ENCODE measurements at places on chromosomes 3 and 15.

- DNase-seq, result no peak
Observed at GRCh38 chr3:128317101-128317697, 149.5 kb downstream of the DNAJB8 start.

DNA sequence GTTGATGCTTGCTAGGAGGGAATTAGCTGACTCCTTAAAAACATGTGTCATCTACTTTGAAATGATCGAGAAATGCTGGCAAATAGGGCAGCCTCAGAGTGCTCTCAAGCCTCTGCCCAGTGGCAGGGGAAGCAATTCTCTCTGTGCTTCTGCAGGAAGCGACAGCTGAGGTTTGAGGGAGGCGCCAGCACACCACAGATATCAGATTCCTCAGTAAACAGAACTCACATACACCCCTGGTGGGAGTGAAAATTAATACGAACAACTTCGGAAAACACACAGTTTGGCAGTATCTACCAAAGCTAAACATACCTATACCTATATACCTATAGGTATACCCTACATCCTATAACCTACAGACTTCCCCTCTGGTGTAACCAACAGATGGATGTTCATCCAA is 61.3 kb downstream of the NSMCE3 start:
- DNase-seq, result no peak

DNA sequence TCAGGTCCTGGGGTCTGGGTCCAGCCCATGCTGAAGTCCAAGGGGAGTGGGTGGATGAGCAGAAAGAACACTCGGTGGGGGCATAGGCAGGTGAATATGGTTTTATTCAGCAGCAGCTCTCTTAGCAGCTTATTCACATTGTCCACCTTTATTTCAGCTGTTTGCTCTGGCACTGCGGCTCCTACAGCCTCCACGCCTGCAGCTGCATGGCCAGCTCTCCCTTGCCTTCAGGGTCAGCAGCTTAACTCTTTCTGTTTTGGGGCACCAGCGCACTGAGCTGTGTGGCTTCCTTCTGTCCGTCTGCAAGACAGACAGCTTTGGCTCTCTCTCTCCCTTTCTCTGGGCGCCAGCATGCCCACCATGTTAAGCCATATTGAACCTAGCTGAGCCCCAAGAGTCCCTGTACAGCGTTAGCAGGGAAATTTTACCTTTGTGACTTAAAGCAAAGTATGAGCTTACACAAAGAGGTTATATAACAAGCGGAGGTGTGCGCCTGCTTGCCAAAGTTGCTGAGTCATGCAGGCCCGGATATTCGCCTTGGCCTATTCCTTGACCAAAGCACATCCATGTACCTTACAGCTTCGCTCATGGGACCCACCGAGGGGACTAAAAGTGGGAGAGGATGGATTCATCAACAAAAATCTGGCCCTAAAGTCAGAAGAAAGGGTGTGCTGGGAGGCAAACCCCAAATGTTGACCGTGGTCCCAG is 170.1 kb upstream of the PFN2 start:
- no peak for DNase-seq

- DNase-seq, result no peak
Observed at GRCh38 chr15:29911705-29912104, 89.4 kb upstream of the TJP1 start.

DNA sequence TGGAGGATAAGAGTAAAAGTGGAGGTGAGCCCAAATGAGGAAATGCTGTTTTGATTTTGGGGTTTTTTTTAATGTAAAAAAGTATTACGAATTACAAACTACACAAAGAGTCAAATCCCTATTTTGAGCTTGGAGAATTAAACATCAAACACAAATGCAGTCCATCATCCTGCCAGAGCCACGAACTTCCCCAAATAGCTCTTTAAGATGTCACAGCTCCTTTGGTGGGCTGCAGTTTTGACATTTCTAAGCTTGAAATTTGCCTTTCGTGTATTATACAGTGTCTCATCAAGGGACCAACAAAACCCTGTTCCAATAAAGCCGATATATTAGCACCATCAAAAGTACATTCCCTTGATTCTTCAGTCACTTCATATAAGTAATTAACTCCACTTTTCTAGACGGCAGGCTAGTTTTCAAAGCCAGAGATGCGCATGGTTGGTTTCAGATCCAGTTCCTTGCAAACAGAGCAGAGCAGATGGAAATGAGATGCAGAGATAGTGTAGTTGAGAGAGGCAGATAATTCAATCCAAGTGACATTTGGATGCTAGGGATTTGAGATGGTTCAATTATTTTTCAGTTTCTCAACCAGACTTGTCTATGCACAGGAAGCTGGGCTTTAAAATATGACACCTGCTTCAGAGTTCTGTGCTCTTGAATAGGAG is 580.9 kb downstream of the EDEM1 start:
- DNase-seq, result no peak

GRCh38 chr15:45134682-45135604 is 5.1 kb downstream of the DUOX1 start:
- no peak for DNase-seq

DNA sequence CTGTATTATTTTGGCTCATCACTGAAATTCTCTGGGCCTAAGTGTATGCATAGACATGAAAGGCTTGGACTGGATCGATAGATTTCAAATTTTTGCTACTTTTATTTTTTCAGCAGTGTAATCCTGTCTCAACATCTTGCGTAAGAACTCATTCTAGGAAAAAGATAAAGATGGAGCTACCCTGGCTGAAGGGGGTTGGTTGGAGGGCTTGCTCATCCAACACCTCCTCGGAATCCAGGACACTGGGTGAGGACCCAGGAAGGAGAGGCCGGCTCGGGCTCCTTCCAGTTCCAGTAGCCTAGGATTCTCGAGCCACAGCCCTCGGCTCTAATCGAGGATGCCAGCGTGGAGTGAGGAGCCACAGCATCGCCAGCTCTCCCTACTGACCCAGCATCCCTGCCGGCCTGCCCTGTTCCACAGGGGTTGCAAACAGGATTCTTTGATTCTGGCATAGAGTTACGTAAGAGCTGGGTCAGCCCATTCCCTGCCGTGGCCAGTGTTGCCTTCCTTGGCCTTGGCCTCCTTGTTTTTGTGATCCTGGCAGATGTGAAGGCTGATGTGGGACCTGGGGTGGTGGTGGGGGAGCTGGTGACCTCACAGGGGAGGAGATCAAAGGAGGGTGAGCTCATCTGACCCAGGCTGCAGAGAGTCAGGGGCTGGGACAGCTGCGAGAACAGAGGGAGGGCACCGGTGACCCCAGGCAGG is 149.5 kb downstream of the ALDH1A2 start:
- no peak for DNase-seq

DNA sequence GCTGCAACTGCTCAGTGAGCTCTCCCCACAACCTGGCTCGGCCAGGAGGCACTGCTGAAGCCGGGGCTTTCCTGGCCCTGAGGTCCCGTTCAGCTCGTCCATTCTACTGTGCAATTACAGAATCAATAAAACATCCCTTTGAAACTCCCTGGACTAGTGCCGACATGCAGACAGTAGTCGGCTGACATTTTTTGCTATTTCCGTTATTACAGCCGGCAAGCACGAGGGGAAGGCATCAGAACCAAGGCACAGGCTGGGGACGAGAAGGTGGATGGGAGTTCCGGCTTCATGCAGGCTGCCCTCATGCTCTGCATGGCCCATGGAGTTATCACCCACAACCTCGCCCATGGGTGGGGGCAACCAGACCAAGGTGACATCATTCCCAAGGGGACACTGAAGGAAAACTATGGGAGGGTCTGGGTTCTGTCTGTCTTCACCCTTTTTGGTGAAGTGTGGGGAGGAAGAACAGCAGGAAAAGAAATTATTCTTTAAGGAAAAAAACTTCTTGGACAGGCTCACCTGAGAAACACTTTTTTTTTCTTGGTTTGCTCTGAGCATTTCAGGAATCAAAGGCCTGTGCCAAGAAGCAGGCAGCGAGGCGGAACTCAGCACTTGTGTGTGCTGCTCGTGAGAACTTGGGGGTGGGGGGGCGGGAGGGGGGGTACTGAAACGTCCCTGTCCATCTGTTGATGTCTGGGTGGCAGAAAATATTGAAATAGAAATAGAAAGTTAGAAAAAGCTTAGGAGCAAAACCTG is 154.5 kb downstream of the FOXP1 start:
- DNase-seq, result no peak

DNA sequence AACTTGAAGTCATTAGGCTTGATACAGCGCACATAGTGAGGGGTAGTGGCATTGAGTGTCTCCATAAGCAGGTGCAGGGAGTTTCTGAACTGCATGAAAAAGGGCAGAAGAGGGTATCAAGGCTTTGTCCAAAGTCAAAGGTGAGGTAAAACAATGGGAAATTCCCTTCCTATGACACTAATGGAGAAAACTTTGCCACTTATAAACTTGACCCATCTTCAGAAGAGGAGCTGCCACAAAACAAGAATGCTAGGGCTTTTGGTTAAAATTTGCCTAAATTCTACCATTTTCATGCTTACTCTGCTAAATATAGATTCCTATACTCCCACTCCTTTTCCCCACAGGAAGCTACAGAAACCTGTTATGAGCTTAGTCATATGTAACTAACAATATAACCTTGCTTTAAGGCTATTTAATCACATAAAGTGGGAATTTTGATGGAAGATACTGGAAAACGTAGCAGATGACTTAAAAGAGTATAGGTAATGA is 87.5 kb upstream of the MYO5C start:
- no peak for DNase-seq

- DNase-seq, result peak; percentile 18
Observed at GRCh38 chr3:24185738-24186384, 240.8 kb downstream of the NR1D2 start.

DNA sequence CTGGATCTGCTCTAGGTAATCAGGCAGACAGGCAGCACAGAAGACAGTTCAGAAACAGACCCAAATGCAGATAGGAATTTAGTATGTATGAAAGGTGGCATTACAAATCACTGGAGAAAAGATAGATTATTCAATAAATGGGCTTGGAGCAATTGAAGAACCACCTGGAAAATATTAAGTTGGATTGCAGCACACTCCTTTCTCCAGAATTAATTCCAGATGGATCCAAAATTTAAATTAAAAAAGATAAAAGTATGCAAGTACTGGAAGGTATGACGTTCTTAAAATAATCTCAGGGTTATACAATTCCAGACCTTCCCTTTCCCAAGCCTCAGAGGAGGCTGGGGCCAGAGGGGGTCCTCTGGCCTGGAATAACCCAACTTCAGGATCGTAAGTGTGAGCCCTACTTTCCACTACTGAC is 32.5 kb downstream of the HRH1 start:
- DNase-seq, result no peak

DNA sequence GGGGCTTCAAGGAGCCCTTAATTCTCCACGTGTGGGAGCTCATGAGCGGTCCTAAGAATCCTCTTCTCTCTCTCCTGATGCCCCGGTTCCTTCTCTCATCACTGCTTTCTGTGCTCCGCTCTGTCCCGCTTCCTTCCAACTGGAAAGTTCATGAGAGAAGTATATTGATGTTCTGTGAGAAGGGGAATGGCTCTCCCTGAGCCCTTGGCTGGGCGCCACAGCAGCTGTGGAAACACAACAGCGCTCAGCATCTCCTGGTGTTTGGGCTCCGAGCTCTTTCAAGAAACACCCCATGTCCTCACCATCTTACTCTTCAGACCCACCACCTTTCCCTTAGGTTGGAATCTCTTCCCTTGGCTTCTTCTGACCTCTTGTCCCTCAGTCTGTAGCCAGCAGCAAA is 161.7 kb downstream of the VGLL4 start:
- no peak for DNase-seq

DNA sequence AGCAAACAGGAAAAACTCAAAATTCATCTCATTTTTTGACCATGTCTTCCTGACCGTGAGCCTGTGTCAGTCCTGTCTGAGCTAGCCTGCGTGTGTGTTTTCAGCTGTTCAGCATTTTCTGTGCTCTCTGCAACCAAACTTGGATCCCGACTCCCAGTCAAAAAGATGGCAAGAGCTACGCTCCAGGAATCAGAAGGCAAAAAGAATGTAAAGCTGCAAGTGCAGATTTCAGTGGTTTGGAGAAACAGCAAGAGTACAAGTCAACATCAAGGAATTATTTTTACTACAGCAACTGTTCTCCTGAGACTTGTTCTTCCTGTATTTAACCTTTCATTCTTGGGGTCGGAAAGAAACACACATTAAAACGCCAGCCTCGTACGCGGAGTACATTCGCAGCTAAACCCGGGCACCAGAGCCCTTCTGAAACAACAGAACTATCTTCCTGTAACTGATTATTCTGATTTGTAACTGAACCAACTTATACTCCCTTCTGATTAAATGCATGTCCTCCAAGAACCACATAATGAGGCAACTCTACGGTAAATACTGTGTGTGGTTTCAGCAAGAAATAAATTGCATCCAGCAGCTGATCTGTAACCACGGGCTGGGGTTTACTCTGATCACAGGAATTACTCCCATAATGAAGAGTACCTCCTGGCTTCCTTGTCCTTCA is 107.4 kb downstream of the LRIG1 start:
- DNase-seq, result no peak

GRCh38 chr3:160612386-160613075 is 47.2 kb upstream of the KPNA4 start:
- no peak for DNase-seq

GRCh38 chr15:101488300-101489164 is 975 bp downstream of the PCSK6 start:
- no peak for DNase-seq

DNA sequence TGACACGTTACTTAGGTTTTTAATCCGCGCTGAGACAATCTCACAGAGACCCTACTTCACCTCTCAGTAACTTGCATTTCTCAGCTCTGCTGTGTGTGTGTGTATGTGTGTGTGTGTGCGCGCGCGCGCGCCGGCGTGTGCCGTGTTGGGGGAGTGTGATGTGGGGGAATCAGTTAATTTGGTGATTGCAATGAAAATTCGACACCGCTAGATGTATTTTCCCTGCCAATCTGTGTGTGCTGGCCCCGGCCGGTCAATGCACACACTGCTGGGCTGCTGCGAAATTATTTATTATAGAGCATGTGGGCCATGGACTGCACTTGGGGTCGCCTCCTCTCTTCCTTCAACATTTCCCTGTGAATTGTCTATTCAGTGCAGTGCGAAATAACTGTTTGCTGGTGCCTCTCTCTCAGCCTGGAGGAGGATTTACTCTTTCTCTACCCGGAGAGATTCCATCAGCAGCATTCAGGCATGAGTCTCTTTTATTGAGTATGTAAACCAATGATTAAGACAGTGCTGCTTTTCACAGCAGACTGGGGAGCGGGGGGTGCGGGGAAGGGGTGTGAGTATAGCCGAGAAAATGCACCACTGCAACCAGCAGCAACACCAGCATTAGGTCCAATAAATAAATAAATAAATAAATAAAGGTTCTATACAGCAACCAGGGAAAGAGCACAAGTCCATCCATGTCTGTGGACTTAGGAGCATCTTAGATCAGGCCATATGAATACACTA is 2.9 kb downstream of the CADM2 start:
- DNase-seq, result no peak

GRCh38 chr3:32281570-32282106 is 43.2 kb downstream of the CMTM8 start:
- DNase-seq, result no peak

DNA sequence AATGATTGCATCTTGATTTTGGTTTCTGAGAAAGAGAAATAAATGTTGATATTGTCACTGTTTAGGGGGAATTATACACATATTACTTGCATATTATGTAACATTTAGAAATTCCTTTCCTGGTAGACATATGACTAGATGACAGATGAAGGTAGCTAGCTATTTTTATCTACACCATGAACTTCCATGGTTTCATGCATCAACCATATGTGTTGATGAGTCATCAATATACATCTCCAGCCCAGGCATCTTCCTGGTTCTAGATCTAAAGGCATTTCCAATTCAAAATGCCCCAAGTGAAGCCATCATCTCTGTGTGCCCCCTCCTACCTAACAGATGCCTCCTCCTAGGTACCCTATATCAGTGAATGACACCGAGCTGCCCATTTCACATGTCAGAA is 9.5 kb upstream of the ADAMTSL3 start:
- DNase-seq, result no peak

Data from stimulated activated CD4-positive, alpha-beta T cell treated with anti-CD3 and anti-CD28 coated beads, Interleukin-1b, Interleukin-23, amount 100 ng/mL, for 48 hours (primary cell).